ENCODE measurements at places on chromosomes 5 and 9.

DNA sequence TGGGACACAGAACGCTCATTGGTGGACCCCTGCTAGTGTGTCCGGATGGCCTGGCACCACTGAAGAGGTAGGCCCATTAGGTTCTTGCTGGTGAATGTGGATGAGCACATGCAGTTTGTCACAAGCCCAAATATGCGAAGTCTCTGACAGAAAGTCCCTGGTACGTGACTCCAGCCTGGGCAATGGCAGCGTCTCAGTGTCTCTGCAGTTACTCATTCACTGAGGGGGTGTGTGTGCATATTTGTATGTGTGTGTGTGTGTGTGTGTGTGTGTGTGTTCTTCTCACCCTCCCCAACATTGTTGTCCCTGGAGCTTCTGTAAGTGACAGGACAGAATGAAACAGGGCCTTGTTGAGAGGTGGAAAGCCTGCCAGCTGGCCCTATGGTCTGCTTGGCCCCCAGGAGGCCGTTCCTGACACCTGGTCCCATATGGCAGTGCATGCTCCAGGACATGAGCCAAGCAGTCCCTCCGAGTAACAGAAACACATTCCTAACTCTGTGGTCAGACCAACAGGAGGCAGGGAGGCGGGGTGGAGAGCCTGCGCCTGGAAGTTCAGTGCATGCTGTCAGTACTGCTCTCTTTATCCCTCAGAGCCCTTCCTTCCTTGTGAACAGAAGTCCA, 169.9 kb downstream of the SLC28A3 start:
- DNase-seq: no peak

DNA sequence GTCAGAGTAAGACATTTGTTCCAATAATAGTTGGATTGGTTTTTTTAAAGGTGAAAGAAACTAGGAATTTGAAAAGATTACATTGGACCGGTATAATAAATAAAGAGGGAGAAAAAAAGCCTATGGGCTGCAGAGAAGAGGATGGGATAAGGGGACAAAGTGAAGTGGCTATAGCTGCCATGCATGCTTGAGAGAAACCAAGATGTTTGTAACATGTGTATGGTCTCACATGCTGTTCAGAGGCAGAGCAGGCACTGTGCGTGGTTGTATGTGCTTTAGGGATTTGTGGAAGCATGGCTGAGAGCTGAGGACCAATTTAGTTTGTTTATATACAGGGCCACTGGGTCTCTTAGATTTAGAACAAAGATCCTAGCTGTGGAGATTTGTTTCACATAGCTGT, 32.7 kb downstream of the LNPEP start:
- no peak for DNase-seq

DNA sequence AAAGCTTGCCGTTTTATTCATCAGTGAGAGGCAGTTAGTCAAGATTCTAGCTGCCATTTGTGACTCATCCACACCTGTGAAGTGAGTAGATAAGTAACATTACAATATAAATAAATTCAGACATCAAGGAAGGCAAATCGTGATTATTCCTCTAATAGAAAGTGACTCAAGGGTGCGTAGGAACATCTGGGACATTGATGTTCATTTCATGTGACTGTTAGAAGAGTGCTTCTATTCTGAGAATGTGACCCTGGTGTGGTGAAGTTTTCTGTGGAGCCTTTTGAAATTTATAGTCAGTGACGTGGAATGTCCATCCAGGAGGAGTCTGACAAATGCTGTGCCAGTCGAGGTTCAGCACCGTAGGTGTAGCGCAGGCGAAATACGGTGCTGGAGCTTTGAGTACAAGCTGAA, 48.4 kb upstream of the FAM240B start:
- no peak for DNase-seq

DNA sequence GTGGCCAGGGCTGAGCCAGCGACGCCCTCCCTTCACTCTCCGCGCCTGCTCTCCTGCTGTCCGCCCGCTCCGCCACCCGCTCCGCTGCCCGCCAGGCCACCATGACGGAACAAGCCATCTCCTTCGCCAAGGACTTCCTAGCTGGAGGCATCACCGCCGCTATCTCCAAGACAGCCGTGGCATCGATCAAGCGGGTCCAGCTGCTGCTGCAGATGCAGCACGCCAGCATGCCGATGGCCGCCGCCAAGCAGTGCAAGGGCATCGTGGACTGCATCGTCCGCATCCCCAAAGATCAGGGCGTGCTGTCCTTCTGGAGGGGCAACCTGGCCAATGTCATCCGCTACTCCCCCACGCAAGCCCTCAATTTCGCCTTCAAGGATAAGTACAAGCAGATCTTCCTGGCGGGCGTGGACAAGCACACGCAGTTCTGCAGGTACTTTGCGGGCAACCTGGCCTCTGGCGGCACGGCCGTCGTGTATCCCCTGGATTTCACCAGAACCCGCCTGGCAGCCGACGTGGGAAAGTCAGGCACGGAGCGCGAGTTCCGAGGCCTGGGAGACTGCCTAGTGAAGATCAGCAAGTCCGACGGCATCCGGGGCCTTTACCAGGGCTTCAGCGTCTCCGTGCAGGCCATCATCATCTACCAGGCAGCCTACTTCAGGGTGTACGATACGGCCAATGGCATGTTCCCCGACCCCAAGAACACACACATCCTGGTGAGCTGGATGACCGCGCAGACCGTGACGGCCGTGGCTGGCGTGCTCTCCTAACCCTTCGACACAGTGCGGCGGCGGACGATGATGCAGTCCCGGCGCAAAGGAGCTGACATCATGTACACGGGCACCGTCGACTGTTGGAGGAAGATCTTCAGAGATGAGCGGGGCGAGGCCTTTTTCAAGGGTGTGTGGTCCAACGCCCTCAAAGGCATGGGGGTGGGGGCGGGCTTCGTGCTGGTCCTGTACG, 1130.4 kb upstream of the ACO1 start:
- no peak for DNase-seq

- DNase-seq: no peak
Observed at GRCh38 chr9:76114144-76114543, 223.7 kb downstream of the PCSK5 start.

- DNase-seq: no peak
Observed at GRCh38 chr9:34513567-34514214, 9.1 kb downstream of the ENHO start.

- no peak for DNase-seq
Observed at GRCh38 chr9:18601026-18601425, 127.1 kb downstream of the ADAMTSL1 start.

GRCh38 chr5:56077796-56078233, 83.1 kb upstream of the IL6ST start:
- DNase-seq: no peak

- DNase-seq: no peak
Observed at GRCh38 chr5:63398346-63398745, 563.9 kb downstream of the HTR1A start.

DNA sequence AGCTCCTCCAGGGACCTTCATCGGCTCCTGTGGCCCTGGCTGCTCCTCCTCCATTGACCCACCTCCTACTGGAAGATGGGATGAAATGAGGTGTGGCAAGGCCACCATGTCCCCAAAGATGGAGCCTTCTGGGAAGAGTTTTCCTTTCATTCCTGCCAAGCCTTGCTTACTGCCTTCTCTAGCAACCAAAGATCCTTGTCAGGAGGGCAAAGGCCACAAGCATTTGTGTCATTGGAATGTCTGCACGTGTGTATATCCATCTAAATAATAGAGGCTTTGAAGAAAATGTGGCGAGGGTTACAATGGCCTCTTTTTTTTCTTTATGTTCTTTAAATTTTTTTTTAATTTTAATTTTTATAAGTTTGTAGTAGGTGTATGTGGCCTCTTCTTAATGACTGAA, 313.6 kb downstream of the ARHGEF28 start:
- no peak for DNase-seq

GRCh38 chr9:76162086-76162730, 232.0 kb downstream of the RFK start:
- DNase-seq: no peak

- no peak for DNase-seq
Observed at GRCh38 chr5:85709728-85710127, 908.0 kb upstream of the COX7C start.

- DNase-seq: no peak
Observed at GRCh38 chr5:96326902-96327301, 106.1 kb downstream of the PCSK1 start.

- DNase-seq: peak; percentile 62
Observed at GRCh38 chr9:20624201-20625002, 2.1 kb upstream of the MLLT3 start.

GRCh38 chr9:107707915-107708441, 218.4 kb upstream of the KLF4 start:
- DNase-seq: no peak

GRCh38 chr9:71819115-71819739, 50.9 kb upstream of the CEMIP2 start:
- no peak for DNase-seq

DNA sequence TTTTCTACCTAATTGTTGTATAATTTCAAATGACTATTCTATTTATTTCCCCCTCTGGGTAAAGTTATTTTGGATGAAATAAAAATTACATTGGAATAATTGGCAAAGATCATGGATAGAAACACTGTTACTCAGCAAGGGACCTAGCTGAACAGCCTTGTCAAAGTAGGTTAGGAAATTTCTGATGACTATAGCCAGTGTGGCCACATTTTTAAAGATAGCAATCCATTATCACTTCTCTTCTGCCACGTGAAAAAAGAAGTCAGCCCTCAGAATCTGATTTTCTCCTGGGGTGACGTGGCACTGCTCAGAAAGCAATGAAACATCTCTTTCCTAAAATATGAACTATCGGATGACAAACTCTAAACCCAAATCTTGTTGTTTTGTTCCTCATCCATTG, 784.2 kb upstream of the RIOK2 start:
- DNase-seq: no peak

DNA sequence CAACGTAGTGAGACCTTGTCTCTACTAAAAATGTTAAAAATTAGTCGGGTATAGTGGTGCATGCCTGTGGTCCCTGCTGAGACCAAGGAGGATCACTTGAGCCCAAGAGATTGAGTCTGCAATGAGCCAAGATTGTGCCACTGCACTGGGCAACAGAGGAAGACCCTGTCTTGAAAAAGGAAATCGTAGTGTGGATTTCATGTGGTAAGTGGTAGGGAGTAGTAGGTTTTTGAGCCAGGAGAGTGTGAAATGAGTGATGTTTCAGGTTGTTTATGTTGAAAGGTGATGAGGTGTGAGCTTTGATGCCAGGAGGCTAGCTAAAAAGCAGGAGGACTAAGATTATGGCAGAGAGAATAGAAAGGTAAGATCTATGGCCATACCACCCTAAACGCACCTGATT, 5.9 kb downstream of the MATR3 start:
- no peak for DNase-seq

All from renal cortex interstitium (tissue), 15 donors.